ENCODE measurements at places on chromosomes 2 and 18.

- no peak for DNase-seq
Observed at GRCh38 chr2:24497685-24498084, 6.6 kb downstream of the NCOA1 start.

DNA sequence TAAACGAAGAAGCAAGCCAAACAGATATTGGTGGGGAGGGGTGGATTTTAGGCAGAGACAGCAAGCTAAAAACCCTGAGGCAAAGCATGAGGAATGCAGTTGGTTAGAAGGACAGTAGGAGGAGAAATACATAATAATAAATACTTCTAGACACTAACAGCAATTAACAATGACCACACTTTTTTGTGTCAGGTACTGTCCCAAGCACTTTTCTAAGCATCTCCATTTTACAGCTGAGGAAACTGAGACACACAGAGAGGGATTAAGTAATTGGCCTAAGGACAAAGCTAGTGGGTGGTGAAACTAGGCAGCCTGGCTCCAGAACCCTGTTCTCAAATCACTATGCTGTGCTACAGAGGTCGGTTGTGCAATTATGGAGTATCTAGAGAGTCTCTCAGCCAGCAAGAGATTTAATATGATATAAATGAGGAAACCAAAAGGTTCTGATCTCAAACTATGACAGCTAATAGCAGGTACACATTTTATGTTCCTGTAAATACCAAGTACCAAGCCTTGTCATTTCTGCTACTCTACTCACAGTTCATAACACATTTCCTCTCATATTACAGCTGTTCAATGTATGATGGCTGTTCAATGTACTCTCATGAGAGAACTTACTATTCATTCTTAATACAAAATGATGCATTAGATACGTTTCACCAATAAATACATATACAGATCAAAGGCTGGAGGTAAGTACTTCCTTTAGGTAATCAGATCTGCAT is 5.3 kb downstream of the MAP4K3 start:
- DNase-seq: no peak

DNA sequence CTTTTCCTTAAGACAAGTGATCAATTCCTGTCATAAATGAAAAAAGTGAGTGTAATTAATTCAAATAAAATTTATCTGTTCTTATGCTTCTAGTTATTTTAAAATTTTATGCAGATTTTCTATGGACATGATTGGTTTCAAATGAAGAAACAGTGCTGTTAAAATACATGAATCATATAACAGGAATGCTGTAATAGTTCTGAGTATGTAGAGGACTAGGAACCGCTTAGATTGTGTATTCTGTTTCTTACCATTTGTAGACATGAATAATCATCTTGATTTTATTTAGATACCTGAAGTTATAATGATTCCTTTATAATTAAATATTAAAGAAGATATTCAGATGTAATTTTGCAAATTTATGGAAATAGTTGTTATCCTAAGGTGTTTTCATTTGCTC is 3.5 kb downstream of the ACTR2 start:
- DNase-seq: no peak

- no peak for DNase-seq
Observed at GRCh38 chr2:21422724-21423522, 299.2 kb downstream of the TDRD15 start.

GRCh38 chr2:172065111-172065510 is 20.2 kb upstream of the DLX1 start:
- no peak for DNase-seq

- no peak for DNase-seq
Observed at GRCh38 chr2:158719403-158719802, 75.7 kb upstream of the DAPL1 start.

- DNase-seq: no peak
Observed at GRCh38 chr2:120307482-120307881, 38.5 kb upstream of the INHBB start.

DNA sequence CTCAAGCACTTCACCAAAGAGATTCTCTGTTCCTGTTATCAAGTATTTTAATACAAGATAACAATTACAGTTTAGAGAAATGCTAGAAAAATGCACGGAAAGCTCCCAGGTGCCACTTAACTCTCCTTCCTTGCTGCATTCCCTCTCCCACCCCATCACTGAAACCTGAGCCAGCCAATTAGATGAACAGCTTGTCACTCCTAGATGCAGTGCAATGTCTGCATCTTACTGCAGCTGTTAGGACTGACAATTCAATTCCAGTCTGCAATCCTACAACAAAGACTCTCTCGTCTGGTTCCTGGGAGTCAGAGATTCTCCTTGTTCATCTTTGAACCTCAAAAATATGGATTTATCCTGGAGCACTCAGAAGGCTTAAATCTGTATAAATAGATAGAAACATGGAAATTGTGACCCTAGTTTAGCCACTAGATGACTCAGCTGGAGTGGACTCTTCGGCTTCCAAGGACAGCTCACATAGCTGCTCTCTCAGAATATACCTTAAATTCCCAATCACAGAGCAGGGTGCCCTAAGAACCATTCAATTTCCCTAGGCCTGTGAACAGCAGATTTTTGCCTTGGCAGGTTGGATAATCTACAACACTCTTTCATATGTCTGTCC is 311.1 kb downstream of the NRXN1 start:
- DNase-seq: no peak

DNA sequence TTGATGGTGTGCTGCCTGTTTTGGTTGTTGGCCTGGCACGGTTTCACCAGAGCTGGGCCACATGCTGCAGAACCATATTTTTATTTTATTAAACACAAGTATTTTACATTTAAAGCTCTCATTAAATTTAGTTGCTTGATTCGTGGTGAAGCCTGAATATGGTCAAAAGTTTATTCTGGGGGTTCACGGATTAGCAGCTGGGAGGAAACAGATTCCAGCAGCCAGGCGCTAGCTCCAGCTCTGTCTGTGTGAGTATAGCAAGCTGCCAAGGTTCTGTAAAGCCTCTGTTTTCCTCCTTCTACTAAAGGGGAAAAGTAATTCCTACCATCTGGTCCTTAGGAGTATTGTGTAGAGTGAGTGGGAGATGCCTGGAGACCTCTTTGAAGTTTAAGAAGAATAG is 22.5 kb downstream of the GATA6 start:
- no peak for DNase-seq

DNA sequence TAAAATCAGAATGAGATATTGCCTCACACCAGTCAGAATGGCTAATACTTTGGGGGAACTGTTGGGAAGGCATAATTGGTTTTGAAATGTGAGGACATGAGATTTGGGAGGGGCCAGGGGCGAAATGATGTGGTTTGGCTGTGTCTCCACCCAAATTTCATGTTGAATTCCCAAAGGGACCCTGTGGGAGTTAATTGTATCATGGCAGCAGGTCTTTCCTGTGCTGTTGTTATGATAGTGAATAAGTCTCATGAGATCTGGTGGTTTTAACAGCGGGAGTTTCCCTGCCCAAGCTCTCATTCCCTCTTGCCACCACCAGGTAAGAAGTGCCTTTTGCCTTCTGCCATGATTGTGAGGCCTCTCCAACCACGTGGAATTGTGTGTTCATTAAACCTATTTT is 59.6 kb downstream of the CSRNP3 start:
- DNase-seq: no peak

DNA sequence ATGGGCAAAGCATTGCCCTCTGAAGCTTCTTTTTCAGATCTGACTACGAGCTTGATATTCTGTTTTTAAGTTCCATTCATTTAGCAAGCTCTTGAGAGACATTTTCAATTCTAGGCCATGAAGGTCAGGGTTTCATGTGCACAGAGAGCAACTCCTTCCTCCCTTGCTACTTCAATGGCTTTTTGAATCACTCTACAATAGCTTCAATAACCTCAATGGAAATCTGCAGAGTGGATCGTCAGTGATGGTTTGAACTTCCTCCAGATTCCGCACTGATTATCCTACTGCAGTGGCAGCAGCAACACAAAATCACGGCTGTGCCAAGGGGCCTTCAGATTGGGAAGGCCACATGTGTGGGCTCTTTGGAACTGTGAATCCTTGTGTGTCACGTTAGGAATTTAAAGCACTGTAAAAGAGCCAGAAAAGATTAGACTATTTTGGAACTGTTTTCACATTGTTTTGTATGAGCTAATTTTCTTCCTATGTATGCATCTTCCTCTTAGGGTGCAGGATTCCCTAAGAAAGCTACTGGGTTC is 88.4 kb upstream of the MGAT4A start:
- no peak for DNase-seq

GRCh38 chr18:76932026-76932819 is 109.9 kb downstream of the ZNF236 start:
- DNase-seq: no peak

GRCh38 chr2:9809064-9809356 is 34.3 kb upstream of the TAF1B start:
- DNase-seq: no peak

DNA sequence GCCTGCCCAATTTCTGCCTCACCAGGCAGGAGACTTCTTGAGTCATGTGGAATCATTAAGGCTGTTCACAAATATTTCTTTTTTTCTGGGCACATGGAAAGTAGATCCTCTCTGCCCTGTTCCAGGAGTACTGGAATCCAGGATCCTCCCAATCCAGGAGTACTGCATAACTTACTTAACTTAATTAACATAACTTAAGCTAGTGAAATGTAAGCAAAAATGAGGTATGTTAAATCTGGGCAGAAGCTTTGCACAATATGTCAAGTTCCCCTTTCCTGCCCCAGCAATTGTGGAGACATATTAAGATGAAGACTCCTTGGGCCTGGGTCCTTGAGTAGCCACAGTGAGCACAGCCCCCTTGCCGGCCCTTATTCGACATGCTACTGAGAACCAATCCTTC is 3.2 kb downstream of the CD207 start:
- no peak for DNase-seq
